ENCODE measurements at places on chromosomes 1 and 21.

DNA sequence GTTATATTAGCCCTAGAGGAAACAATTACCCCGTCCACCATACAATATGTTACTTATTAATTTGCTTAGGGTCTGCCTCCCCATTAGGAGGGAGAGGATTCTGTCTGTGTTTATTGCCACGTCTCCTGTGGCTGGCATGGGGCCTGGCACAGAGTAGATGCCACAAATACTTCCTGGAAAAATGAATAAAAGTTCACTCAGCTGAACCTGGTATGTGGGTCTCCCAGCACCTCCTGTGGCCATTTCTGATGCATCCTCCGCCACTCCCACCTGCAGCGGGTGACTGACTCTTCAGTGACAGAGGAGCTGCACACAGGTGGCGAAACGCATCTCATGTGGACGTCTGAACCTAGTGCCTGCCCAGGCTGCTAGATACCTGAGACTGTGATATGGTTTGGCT lies 112.7 kb downstream of the CLIC6 start:
- DNase-seq: no peak

- no peak for DNase-seq
These were observed 327.0 kb downstream of the NPHP4 start for GRCh38 chr1:5664906-5665875.

GRCh38 chr1:185670187-185670627 lies 64.0 kb upstream of the HMCN1 start:
- peak; percentile 51 for DNase-seq

DNA sequence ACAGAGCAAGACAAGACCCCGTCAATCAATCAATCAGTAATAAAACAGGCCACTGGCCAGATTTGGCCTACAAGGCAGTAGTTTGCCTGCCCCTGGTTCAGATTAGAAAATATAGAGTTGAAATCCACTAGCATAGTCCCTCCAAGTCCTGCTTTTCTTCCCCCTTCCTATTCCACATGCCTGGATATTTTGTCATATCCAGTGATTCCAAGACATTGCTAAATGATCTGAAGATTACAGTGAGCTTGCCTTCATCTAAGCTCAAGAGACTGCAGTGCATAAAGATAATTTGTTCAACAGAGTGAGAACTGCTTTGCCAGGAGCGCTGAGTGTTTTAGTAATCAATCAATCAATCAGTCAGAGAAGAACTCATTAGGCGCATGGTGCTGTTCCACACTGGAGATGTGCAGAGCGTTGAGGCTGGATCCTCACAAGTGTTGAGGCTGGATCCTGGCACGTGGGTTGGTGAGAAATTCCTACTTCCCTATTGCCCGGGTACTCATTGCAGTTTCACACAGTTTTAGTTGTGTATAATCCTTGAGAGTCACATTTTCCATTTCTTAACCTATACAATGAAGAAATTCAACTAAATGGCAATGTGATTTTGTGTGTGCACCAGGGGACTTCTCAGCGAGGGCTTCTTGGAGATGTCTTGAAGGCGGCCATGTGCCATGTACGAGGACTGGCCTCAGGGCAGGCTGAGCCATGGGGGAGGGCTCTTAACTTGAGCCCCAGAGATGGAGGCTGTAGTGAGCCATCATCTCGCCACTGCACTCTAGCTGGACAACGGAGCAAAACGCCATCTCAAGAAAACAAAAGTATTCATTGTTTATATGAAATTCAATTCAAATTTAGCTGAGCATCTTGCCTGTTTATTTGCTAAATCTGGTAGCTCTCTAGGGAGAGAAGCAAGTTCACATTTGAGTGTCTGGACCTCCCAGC lies 76.3 kb downstream of the TOMM20 start:
- no peak for DNase-seq

- DNase-seq: no peak
These were observed 114.1 kb downstream of the ZNF648 start for GRCh38 chr1:181947441-181947840.

DNA sequence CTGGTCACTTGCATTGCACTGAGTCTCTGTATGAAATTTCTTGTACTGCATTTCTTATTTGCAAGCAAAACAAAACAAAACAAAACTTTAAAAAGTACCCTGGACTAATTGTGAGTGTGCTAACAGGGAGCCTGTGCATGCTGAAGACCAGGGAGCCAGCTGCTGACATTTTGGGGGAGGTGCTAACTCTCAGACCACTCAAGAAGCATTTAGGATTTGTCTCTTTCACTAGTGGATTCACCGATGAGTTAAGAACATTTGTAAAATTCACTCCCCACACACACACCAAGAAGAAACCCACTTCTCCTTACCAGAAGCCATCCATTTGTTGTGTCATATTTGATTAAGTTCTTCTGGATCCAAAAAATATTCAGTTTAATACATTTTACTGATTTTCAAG lies 95.7 kb upstream of the C1orf105 start:
- DNase-seq: no peak

DNA sequence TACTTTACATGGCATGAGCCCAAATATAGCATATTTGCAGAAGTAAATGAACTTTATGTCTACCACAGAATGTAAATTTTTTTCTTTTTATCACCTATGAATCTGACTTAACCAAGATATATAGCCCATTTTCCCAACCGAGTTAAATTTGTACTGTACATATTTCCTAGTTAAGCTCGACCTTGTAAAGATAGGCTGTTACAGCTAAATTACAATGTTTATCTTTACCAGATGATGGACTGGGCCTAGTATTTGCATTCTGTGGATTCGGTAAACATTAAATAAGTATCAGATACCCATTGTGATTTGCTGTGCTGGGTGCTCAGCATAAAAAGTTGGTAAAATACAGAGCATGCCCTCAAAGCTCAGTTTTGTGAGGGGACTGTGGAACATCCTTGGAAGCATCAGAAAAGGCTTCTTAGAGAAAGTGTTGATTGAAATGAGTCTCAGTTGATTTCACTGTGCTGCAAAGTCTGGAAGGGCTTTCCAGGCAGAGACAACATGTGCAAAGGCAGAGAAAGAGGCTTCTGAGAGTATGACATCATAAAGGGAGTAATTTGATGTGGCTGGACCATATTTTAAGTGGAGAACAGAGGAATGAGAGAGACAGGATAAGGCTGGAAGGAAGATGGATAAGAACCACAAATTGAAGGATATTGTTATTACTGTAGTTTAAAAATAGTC lies 27.4 kb downstream of the MORC3 start:
- no peak for DNase-seq
